Thymus (tissue), 14 donors: ENCODE measurements at places on chromosomes 6 and 20. TPM values are rescaled to one million over a fixed set of nuclear protein-coding genes. Genes with fewer than 3 reads are reported as not detected.

Gene C6orf89
- 19.5 TPM for polyA plus RNA-seq

Gene CDH26
- 14.7 TPM for polyA plus RNA-seq

Gene PRSS16
- 96.4 TPM for polyA plus RNA-seq

Gene SEMG1
- 0.78 TPM for polyA plus RNA-seq

Gene DEFB132
- 0.07 TPM for polyA plus RNA-seq

Gene ABHD16A
- 51.3 TPM for polyA plus RNA-seq

Gene EEF1A2
- polyA plus RNA-seq: 2.2 TPM

Gene LGSN
- polyA plus RNA-seq: 0.23 TPM

Gene SULF2
- polyA plus RNA-seq: 94.0 TPM

Gene EPHA7
- 0.39 TPM for polyA plus RNA-seq
